ENCODE measurements at places on chromosomes 13 and 19.

- no peak for DNase-seq
Observed at GRCh38 chr19:815079-815774, 6.5 kb downstream of the PLPPR3 start.

- no peak for DNase-seq
Observed at GRCh38 chr19:51091126-51091525, 8.4 kb upstream of the KLK14 start.

GRCh38 chr13:31056644-31057271 lies 104.9 kb downstream of the HSPH1 start:
- DNase-seq = no peak

GRCh38 chr19:37655689-37656371 lies 565 bp upstream of the ZFP30 start:
- peak; percentile 66 for DNase-seq

- no peak for DNase-seq
Observed at GRCh38 chr19:5253406-5254110, 87.1 kb downstream of the PTPRS start.

GRCh38 chr19:17210296-17210695 lies 4.9 kb upstream of the USE1 start:
- no peak for DNase-seq

DNA sequence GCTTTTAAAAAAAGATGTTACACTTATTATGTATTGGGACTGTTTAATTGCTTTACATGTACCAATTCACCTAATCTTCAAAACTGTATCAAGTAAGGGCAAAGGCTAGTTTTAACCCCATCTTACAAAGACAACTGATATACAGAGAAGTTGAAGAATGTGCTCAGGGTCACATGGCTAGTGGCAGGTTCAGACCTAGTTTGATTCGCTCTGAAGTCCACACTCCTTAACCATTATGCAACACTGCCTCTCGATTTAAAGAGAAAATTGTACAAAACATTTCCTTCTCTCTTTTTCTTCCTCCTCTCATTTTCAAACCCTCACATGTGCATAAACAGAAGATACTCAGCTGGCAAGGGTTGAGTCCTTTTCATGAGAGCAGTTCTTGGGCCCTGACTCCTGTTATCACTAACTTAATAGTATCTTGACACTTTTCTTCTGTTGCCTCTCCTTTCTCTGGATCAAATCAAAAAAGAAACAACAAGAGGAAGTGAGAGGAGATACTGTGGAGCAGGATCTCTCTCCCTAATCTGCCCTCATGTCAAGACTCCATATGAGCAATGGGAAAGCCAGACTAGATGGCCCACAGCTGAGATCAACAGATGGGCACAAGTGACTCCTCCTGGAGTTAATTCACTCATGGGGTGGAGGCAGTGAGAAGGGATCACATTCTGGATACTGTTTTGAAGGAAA lies 19.0 kb upstream of the N4BP2L1 start:
- no peak for DNase-seq

GRCh38 chr13:111215081-111216047 lies 100.3 kb downstream of the ARHGEF7 start:
- DNase-seq = no peak

DNA sequence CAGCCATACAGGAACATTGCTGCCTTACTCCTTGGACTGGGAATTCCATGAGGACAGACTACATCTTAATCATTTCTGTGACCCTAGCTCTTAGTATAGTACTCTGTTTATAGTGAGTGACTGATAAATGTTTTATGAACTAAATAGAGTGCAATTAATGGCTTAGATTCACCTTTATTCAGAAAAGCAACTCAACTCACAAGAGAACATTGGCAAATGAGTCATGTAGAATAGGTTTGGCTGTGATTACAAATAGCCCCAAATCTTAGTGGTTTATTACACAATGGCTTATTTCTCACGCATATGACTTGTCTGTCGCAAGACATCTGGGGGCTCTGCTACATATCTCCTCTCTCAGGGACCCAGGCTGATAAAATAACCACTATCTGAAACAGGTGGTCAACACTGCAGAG lies 121.6 kb upstream of the KL start:
- DNase-seq = no peak

- DNase-seq = no peak
Observed at GRCh38 chr19:10764340-10764894, 46.5 kb downstream of the DNM2 start.

DNA sequence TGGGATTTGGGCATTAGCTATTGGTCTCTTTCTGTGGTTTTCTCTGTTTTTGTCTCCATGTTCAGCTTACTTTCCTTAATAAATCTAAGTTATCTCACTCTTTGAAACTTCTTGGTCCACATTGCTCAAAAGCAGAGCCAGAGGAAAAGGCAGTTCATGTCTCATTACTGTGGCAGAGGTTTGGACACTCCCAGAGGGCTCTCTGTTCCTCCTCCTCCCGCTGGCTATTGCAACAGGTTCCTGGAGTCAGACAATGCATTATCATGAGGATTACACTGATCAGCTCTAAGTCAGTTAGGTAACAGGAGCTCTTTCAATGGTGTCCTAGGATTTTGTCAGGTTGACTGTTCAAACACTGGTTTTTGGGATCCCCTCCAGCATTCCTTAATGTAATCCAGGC lies 298.8 kb downstream of the NDFIP2 start:
- no peak for DNase-seq

DNA sequence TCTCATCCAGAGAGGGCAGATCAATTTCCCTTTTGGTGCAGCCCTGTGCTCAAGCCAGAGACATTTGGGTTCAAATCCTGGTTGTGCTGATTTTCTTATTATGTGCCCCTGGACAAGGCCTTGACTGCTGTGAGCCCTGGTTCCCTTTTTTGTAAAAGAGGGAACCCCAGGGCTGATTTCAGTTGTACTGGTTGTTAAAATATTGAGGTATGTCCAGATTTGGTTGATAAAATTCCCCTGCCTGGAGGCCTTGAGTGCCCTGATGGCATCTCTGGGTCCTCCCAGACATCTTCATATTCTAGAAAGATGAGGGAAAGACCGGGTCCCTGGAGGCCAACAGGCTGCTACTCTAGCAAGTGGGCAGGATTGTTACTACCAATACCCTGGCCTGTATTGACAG lies 14.4 kb upstream of the PLAUR start:
- no peak for DNase-seq

GRCh38 chr13:30880151-30880855 lies 25.8 kb upstream of the MEDAG start:
- no peak for DNase-seq

DNA sequence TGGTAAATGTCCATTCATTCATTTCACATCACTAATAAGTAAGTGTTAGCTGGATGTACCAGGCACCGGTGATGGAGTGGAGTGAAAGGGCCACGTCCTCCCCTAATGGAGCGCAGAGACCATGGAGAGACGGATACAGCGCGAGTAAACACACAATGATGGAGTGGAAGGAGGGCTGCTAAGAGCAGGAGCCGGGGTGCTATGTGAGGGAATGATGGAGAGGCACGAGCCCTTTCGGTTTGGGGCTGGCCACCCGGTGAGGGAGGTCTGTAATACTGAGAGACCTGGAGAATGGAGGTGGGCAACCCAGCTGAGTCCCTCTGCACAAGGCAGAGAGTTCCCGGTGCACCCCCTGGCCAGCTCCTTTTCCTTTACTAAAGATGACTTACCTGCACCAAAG lies 53.7 kb downstream of the PEPD start:
- no peak for DNase-seq

- no peak for DNase-seq
Observed at GRCh38 chr13:99528547-99528946, 27.3 kb downstream of the TM9SF2 start.

- DNase-seq = no peak
Observed at GRCh38 chr13:96632536-96633320, 361.5 kb downstream of the OXGR1 start.

DNA sequence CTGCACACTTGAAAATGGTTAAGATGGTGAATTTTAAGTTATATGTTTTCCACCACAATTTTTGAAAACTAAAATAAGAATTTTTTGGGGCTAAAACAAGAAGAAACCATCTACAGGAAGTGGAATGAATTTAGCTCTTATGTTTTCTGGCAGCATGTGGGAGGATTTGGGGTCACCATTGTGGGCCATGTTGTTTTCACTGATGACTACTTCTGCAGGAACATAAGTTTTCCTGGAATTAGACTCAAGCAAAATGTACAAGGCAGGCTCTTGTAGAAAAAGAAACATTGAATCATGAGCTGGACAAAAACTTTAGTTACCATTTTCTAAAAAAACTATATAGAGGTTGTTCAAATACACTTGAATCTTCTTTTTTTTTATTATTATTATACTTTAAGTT lies 125.3 kb upstream of the C1QTNF9B start:
- DNase-seq = no peak

- peak; percentile 22 for DNase-seq
Observed at GRCh38 chr13:99859178-99860177, 112.1 kb downstream of the ZIC5 start.

GRCh38 chr19:4375164-4376027 lies 25.0 kb downstream of the SH3GL1 start:
- no peak for DNase-seq

GRCh38 chr19:35216016-35216832 lies 12.3 kb downstream of the FAM187B start:
- no peak for DNase-seq

GRCh38 chr13:108220041-108220440 lies 1.8 kb downstream of the ABHD13 start:
- DNase-seq = no peak

GRCh38 chr13:27347211-27347772 lies 76.7 kb downstream of the RASL11A start:
- DNase-seq = no peak

GRCh38 chr19:10611907-10612306 lies 13.4 kb upstream of the SLC44A2 start:
- DNase-seq = no peak

- DNase-seq = no peak
Observed at GRCh38 chr13:58908019-58908679, 1255.6 kb downstream of the DIAPH3 start.

- no peak for DNase-seq
Observed at GRCh38 chr13:75486146-75487062, 4.4 kb upstream of the TBC1D4 start.

GRCh38 chr13:74930402-74931165 lies 551.4 kb downstream of the TBC1D4 start:
- no peak for DNase-seq

- DNase-seq = no peak
Observed at GRCh38 chr13:22736084-22736767, 444.6 kb upstream of the SGCG start.

DNA sequence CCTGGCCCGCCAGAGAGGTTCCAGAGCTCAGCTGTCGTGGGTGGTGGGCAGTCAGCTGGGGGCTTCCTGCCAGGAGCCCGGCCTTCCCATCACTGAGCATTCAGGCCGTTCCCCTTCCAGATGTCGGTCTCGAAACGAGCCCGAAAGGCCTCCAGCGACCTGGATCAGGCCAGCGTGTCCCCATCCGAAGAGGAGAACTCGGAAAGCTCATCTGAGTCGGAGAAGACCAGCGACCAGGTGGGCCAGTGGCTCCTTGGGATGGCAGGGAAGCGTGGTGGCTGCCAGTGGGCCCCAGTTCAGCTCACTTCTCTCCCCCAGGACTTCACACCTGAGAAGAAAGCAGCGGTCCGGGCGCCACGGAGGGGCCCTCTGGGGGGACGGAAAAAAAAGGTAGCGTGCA lies 19.3 kb downstream of the HDGFL2 start:
- DNase-seq = no peak

DNA sequence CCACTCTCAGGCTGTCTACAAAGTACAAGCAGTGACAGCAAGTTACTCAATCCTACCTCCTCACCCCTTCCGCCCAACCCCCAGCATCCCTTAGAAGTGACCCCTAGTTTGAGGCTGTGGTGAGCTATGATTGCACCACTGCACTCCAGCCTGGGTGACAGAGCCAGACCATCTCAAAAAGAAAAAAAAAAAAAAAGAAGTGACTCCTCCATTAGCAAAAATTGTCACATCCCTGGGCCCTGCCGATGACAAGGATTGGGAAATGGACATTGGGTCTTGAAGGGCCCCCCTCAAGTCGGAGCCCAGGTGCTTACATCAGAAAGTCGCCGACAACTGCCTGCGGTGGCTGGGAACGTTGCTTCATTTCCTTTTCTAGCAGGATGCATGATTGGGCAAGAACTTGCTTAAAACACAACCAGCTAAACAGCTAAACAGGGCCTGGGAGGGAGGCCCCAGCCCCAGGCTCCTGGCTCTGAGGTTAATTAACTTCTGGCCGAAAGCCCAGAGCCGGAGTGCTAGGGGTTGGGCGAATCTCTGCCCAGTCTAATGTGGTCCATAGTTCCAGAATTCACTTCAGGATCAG lies 15.3 kb downstream of the RAB3D start:
- no peak for DNase-seq

GRCh38 chr19:16070366-16070990 lies 5.8 kb upstream of the TPM4 start:
- DNase-seq = peak; percentile 63

DNA sequence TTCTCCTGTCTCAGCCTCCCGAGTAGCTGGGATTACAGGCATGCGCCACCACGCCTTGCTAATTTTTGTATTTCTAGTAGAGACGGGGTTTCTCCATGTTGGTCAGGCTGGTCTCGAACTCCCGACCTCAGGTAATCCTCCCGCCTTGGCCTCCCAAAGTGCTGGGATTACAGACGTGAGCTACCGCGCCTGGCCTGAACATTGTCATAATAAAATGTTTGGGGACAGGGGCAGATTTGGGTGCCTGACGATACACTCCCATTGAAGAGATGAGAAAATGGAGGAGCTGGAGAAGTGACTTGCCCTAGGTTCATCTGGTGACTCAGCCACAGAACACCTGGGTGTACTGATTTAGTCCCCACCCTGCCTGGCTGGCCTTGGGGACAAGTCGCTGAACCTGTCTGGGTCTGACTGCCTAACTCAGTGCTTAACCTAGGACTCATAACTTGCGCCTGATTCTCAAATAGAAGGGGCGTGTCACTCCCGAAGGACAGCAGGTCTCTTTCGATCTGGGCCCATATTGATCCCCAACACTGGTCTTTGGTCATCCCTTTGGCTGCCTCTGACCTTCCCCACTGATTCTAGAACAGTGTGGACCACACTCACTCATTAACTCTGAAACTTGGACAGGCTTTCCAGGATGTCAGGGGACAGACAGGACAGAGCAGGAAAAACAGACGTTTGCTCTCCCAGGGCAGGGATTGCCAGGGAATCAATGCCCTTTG lies 7.6 kb upstream of the BICRA start:
- no peak for DNase-seq

GRCh38 chr13:21139374-21139773 lies 37.0 kb downstream of the SKA3 start:
- DNase-seq = no peak

DNA sequence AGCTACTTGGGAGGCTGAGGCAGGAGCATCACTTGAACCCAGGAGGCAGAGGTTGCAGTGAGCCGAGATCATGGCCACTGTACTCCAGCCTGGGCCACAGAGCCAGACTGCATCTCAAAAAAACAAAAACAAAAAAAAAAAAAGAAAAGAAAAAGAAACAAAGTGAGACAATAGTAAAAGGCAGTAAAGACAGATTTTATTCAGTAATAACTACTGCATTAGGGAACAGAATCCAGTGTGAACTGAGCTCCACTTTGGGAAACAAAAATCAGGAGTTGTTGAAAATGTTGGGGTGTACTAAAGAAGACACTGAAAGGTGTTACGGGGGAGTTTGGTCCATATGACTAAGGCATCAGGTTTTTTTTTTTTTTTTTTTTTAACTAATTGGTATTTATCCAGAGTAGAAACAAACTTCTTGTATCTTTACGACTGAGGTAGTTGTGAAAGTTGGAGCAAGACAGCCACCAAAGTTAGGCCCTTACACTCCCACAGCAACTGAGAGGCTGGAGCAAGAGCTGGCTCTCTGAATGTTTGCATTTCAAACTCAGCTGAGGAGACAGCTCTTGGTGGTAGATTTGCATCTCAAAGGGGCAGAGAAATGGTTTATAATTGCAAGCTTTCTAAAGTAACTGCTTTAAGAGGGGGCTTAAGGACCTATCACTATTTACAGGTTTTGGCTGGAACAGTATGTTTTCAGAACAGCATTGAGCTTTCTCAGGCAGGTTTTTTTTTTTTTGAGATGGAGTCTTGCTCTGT lies 24.2 kb downstream of the ZNF607 start:
- DNase-seq = no peak
